ENCODE measurements at places on chromosomes 4 and X.

DNA sequence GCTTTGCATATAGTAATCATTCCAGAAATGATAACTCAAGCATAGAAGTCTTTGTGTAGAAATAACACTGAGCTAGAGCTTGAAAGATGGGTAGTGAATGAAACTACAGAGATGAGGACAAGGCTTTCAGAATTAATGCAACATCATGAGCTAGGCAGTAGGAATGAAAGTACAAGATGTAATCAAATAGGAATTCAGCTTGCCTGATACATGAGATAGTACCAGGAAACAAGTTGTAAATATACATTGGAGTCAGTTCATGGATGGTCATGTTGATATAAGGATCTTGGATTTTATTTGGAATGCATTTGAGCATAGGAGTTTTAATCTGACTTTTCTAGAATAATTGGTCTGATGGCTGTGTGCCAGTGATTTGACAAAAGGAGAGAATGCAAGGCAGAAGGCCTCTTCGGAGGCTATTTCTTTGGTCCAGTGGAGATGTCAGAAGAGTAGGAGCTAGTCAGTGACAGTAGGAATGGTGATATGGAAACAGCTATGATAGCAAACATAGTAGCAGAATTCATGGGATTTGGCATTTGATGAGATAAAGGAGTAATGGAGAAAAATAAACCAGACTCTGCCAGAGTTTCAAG is 206.4 kb upstream of the PACRGL start:
- no peak for DNase-seq

- DNase-seq, result no peak
Measured at GRCh38 chrX:129959493-129959832, 23.0 kb upstream of the BCORL1 start.

DNA sequence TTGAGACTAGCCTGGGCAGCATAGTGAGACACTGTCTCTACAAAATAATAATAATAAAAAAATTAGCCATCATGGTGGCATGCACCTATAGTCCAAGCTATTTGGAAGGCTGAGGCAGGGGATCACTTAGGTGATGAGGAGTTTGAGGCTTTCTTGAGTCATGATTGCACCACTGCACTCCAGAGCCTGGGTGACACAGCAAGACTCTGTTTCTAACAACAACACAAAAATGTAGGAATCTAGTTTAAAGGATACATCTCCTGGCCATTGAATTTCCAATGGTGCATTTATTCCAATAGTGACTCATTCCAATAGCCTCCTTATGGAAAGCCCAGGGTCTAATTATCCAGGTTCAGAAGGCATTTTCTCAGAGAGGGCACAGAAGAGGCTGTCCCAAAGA is 21.9 kb upstream of the HERC6 start:
- DNase-seq, result no peak

- peak; percentile 38 for DNase-seq
Measured at GRCh38 chrX:55007656-55008055, 7.5 kb downstream of the APEX2 start.

DNA sequence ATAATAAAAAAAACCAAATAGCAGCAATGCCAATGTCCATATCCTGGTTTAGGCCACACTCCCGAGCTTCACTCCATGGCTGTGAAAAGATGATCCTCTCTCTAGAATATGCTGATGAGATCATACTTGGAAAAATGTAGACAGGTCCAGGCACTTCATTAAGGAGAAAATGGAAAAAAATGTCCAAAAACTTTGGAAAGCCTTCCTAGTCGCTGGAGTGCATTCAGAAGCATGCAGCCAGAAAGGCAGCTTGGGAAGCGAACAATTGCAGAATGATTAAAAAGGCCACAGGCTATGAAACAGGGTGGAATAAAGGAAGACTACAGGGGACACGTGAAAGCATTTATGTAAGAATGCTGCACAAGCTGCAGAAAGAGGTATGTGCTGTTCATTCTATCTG is 165.6 kb upstream of the HCCS start:
- no peak for DNase-seq

- DNase-seq, result no peak
Measured at GRCh38 chr4:155616117-155616516, 50.5 kb upstream of the GUCY1A1 start.

- DNase-seq, result no peak
Measured at GRCh38 chrX:126393284-126393683, 159.3 kb downstream of the DCAF12L1 start.

DNA sequence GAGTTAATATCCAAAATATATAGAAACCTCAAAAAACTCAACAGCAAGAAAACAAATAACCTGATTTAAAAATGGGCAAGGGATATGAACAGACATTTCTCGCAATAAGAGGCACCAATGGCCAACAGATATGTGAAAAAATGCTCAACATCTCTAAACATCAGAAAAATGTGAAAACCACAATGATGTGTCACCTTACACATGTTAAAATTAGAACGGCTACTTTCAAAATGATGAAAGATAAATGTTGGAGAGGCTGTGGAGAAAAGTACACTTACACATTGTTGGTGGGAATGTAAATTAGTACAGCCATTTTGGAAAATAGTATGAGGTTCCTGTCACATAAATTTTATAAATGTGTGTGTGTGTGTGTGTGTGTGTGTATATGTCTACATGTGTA is 731.3 kb downstream of the DMD start:
- DNase-seq, result no peak

DNA sequence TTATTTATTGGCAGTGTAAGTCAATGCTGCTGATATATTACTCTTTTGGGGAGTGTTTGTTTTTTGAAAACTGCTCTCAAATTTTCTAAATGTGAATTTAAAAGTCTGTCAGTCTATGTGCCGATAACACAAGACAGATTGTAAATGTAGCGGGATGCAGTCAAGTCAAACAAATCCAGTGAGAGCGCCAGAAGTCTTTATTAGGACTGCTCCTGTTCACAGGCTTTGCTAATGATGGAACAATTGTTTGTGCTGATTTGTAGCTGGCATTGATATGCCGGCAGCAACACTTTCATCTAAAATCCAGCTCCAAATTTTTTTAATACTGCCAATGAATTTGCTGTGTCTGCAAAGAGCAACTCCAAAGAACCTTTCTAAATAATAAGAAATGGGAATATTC is 78.7 kb upstream of the TET2 start:
- DNase-seq, result no peak

- no peak for DNase-seq
Measured at GRCh38 chrX:9518051-9518450, 53.2 kb downstream of the TBL1X start.

DNA sequence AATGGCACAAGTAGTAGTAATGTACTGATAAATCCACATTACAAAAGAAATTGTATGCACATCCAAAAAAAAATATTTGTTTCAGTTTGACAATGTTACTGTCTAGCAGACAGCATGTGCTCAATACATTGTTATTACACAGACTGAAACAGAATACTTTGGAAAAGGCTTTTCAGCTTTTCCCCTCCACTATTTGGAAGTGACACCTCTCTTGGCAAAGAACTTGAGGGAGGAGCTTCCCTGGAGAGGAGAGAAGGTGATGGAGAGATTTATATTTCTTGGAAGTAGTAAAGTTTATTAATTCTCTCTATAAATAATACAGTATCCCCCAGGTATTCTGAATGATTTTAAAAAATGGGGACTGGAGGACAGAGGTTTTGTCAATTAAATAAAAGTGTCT is 131.8 kb downstream of the SCFD2 start:
- no peak for DNase-seq

DNA sequence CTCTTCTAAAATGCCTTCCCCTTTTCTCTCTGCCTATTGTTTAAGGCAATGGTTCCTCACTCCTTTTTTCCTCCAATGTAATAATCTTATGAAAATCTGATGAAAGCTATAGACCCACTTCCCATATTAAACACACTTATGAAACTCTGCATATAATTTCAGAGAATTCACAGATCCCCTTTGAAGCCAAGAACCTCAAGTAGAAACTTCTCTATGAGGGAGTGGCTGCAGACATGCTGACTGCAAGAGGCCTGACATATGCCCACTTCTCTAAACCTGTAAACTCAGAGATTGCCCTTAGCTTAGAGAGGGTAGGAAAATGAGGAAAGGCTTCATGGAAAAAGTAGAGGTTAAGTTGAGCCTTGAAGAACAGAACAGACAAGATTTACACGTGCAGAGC is 37.6 kb downstream of the TAB3 start:
- no peak for DNase-seq

DNA sequence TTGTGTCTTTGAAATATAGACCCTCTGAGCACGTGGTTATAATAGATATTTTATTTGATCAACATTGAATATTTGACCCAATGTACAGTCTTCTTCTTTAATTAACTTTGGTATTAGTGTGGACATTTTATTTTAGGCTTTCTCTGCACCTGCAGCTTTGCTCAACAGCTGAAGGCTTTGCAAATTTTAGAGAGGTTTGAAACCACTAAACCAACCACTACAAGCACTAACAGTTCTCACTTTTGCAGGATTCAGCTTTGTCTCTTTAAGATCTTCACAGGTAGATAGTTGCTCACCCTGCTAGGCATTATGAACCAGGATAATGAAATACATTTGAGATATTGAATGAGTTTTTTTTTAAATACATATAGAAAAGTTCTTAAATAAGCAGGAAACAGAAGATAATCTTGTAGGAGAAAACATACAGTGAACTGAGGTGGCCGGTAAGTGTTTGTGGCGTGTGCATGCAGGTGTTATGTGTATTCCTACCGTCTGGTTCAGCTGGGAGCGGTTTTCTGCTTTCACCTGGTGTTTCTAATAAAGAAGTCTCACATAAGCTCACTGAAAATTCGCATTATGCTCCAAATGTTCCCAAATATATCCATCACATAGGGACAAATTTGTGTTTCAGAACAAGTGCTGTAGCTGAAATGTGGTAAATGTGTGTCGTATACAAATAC is 1508.3 kb upstream of the TENM3 start:
- no peak for DNase-seq

DNA sequence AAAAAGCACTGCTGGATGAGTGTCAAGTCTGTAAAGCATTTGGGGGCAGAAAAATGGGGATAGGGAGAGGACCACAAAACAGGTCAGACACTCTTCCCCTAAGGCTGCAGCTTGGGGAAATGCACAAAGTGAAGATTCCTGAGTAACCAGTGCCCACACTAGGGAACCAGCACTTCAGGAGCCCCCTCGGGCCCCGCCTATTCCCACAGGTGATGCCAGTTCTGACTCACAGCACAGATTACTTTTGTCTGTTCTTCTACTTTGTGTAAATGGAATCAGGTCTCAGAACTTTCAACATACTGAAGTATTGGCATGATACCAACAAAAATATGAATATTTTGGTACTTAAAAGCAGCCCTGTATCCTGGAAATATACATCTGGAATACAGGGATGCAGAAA is 112.5 kb downstream of the ADRA2C start:
- DNase-seq, result no peak

- DNase-seq, result peak; percentile 56
Measured at GRCh38 chr4:124640022-124640730, 72.4 kb downstream of the ANKRD50 start.

DNA sequence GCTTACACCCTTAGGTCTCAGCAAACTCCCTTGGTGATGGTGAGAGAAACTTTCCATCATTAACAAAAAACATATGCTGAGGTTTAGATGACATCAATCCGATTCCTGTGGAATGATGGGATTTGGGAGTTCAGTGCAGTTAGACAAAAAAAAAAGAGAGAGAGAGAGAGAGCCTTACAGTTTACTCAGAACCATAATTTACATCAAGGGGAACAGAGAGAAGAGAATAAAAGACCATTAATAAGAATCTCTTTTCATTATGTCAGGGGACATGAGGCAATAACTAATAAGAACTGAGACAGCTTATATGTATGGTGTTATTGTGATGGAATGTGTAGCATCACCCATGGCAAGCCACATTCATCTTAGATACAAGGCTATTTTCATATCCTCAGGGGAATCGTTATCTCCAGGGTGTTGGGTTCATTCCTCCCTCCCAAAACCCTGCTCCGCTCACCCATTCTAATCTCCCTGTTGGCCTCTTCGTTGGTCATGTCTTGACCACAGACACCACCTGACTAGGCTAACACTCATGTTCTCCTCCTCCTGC is 175.7 kb upstream of the MXRA5 start:
- peak; percentile 76 for DNase-seq

GRCh38 chr4:38948551-38948950 is 80.9 kb downstream of the FAM114A1 start:
- DNase-seq, result peak; percentile 86

GRCh38 chr4:161629694-161630441 is 533.9 kb downstream of the FSTL5 start:
- no peak for DNase-seq

DNA sequence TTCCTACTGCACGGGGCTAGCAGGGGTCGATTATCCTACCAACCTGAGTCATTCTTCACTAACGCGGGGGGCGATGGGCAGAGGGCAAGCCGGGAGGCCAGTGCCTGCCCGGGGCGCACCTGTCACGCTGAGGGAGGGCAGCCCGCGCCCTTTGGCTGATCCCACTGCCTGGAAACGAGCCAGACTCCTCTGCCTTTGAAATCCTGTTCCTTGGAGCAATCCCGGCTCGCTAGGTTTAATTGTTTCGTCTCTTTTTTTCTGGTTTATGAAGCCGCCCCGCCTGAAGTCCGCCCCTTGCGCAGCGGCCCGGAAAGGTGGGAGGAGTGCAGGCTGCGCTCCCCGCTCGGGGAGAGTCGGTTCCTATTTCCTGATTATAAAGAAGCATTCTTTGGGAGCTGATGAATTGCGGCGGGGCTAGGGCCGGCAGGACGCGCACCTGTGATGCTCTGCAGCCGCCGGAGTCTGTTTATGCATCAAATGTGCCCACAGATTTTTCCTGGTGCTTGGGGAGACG is 484.2 kb downstream of the BCOR start:
- DNase-seq, result no peak

DNA sequence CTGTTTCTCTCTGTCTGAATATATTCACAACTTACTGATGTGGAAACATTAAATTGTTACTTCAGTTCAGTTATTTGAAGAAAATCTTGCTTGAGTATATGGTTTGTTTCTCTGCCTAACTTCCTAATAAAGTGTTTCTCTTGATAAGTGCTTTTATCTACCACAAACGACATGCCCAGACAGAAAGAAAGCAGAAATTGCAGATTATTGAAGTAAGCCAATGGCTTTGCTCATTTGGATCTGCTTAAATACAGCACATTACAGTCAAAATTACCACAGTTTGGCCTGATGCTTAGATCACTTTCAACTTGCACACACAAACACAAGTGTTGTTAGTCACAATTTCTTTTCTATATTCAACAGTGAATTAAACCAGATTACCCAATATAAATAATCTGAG is 68.0 kb downstream of the ATOH1 start:
- no peak for DNase-seq

DNA sequence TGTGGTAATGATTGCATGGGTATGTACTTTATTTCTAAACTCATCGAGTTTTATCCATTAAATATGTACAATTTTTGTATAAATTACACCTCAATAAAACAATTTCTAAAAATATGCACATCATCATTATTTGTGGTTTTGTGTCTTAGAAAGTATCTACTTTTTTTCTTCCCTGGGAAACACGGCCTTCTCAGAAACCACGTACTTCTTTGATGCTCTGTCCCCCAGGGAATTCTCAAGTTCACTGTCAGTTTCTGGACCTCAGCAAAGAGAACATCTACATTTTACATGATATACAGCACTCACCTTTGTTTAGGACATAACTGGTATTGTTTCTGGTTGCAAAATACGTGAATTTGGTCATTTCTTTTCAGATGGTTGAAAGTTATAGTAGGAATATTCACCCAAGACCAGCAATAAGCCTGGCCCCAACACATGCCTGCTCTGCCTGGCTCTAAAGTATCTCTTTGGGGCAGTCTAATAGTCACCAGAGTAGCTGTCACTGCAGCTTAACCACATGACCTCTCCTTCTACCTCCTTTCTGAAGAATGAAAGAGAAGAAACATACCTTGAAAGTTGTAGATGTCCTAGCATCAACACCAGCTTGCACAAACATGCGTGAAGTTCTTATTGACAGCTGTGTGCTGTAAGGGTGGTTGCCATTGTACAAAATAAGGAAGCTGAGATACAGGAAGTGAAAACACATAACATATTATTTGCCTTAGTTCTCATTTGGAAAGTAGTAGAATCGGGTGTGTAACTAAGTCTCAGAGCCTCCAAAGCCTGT is 48.4 kb upstream of the SPANXN4 start:
- no peak for DNase-seq
